Astrocyte (in vitro differentiated cells and primary cell): ENCODE measurements at places on chromosomes 3 and 15. TPM values are rescaled to one million over a fixed set of nuclear protein-coding genes. Genes with fewer than 3 reads are reported as not detected.

Gene NRROS
- not detected in 2 replicates for total RNA-seq

- no peak overlapping the region for H3K4me3 ChIP-seq
- H3K36me3 ChIP-seq: no peaks in the 10 kb centered on the region
- H3K27ac ChIP-seq: no peak overlapping the region
- DNase-seq: no peak
- H3K4me1 ChIP-seq: no peaks in the 10 kb centered on the region
Measured at GRCh38 chr3:141103503-141103902, 52.4 kb downstream of the SPSB4 start.

Gene IMPG2
- 0.26 and 0.30 TPM in 2 replicates for total RNA-seq

- peaks cover 4% of the 10 kb centered on the region for H3K36me3 ChIP-seq
- H3K4me3 ChIP-seq: no peak overlapping the region
- H3K27me3 ChIP-seq: no peaks in the 10 kb centered on the region
Measured at GRCh38 chr3:136950623-136951022, 7.2 kb upstream of the IL20RB start.

DNA sequence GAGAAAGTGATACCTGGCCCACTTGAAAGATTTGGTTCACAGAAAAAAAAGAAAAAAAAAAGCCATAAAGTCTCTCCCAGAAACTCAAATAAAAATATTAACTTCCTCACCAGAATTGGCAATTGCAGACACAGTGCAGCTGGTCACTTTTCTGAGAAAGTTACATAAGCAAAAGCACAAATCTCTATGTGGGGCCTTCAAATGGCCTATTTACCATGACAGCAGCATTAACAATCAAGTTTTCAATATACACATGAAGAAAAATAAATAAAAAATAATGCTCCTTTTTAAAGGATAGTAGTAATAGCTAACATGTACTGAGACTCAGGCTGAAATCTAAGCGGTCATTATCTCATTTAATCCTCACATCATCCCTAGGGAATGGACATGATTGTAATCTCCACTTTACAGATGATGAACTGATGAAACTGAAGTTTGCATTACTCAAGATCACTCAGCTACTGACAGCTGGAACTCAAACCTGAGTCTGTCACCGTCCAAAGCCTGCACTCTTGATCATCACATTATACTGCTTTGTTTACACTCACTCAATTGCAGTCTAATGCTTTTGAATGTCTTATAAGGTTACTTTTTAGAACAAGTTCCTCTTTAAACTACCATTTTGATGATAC is 3.3 kb downstream of the NPTN start:
- H3K4me3 ChIP-seq: no peak overlapping the region
- no peak overlapping the region for H3K27ac ChIP-seq
- no peaks in the 10 kb centered on the region for H3K36me3 ChIP-seq
- no peaks in the 10 kb centered on the region for H3K27me3 ChIP-seq
- H3K4me1 ChIP-seq: peaks cover 35% of the 10 kb centered on the region
- no peak for DNase-seq

DNA sequence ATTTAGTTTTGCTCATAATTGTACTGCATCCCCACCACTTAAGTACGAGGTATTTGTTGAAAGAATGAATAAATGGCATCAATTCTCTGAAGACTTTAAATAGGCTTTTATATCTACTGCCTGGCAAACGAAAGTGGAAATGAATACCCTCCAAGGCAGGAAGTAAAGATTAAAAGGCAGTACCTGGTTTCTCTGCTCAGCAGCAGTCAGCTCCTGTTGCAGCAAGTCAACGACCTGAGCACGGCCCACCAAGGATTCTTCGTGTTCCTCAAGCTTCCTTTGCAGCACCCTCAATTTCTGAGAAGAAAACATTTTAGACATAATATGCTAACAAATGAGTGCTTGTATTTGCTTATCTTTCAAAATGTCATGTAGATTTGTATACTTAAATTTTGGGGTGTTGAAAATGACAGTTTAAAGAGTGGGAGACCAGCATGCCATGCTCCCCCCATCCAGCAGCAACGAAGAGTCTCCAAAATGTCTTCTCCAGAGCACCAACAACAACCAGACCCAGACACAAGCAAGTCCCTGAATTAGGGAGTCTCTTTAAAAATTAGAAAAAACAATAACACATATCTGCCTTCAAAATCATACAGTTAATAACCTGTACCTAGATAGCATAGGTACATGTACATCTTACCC is 31.2 kb downstream of the GOLGB1 start:
- no peak overlapping the region for H3K27ac ChIP-seq
- no peak overlapping the region for H3K4me3 ChIP-seq
- no peak for DNase-seq

Gene ZNF385D
- 7.8 and 8.0 TPM in 2 replicates for total RNA-seq

Gene PDCD7
- 12.3 and 15.0 TPM in 2 replicates for total RNA-seq

DNA sequence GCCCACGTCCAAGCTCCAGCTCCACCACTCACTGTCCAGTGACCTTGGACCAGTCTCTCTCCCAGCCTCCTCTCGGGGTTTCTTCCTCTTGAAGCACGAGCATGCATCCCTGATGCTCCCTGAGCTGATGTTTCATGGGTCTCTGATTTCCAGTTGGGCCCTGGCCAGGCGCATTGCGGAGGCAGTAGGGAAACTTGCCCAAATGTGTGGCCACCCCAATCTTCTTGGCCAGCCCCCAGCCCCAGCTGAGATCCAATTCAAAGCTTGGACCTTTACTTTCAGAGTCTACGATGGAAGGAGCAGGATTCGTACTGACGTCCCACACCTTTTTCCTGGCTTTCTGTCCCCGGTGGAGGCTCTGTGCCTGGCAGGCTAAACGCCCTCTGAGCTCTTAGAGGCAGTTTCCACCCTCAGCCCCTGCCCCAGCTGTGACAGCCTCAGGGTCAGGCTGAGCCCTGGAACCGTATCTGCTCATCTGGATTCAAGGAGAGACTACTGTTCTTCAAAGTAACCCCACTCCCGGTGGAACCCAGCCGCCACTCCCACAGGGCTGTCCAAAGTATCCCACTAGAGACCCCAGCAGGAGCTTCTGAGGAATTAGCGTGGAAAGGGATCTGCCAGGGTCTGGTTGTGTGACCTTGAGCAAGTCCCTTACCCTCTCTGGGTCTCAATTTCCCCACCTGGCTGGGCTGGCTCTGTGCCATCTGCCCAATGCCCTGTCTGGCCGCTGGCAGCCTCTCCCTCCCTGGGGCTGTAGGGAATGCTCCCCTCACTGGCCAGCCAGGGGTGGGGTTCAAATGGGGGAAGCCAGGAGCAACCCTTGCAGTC is 37.4 kb downstream of the CPN2 start:
- H3K4me3 ChIP-seq: no peak overlapping the region
- DNase-seq: peak; percentile 53
- H3K36me3 ChIP-seq: no peaks in the 10 kb centered on the region
- peaks cover 54% of the 10 kb centered on the region for H3K27me3 ChIP-seq

DNA sequence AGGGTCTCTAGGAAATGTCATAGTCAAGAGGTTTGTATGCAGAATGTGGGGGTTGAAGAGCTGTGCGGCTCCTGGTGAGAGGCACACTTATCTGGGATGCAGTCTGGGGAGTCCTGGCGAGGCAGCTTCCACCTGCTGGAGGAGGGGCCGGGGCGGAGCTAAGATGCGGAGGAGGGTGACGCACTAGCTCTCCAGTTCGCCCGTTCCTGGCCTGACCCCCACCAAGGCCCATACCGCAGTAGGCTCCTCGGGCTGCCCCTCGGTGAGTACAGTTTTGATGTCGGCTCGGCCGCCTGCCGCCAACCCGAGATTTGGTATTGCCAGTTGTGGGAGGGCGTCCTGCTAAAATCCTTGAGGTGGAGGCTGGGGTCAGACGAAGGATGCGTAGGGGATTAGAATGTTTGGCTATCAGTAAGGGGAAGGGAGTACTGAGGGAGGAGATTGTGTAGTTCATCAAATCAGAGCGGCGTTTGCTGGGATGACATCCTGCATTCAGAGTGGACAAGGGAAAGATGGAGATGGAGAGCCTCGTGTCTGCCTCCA is at the start of gene SCG5:
Gene SCG5, plus strand, starts transcription at position 194 of the 543 bp plus-strand sequence. CDS start 1,883 bp downstream, outside the sequence.
- peak within 1 kb of the TSS; percentile 14 for H3K27ac ChIP-seq
- peaks cover 4% of the 10 kb centered on the region for H3K4me1 ChIP-seq
- H3K4me3 ChIP-seq: peak within 1 kb of the TSS; percentile 24
- DNase-seq: peak; percentile 47
- H3K36me3 ChIP-seq: peaks cover 4% of the 10 kb centered on the region
- no peaks in the 10 kb centered on the region for H3K27me3 ChIP-seq

- no peaks in the 10 kb centered on the region for H3K27me3 ChIP-seq
- no peak overlapping the region for H3K4me3 ChIP-seq
- peaks cover 26% of the 10 kb centered on the region for H3K4me1 ChIP-seq
- peak; percentile 96 for DNase-seq
- H3K27ac ChIP-seq: peak overlapping the region; percentile 62
- H3K36me3 ChIP-seq: peaks cover 12% of the 10 kb centered on the region
Measured at GRCh38 chr15:67196672-67197363, 57.6 kb downstream of the AAGAB start.

DNA sequence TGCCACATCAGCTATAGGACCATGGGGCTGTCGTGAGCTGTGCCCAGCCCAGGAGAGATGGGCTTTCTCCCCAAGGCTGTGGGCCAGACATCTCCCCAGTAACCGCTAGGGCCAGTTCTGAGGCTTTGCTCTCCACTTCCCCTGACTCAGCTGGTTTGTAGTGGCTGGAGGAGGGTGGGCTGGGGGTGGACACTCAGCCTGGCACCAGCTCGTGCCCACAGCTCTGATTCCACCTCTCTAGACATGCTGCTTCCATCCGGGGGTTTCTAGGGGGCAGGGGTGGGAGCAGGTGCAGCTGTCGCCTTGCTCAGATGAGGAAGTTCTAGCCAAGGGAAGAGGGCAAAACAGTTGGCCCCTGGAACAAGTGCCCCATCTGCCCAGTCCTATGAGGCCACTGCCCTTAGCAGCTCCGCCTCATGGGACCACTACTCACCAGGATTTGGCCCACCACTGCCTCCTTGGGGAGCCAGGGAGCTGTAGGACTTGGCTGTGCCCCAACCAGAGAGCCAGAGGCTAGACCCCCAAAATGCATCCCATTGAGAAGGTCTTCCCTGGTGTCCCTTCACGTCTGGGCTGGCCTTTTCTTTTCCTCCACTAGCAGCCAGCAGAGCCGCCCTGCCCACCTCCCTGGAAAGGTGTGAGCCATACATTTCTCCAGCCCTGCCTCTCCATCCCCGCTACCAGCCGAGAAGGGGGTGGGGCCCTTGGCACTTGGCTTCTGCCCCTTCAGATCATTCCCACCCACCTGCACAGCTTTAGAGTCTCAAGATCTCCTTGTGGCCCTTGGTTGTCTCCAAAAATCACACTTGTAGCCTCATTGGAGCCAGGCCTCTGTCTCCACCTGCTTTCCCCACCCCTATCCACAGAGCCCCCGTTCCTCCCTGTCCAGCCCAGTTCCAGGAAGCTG is 9.9 kb downstream of the GLYCTK start:
- no peaks in the 10 kb centered on the region for H3K36me3 ChIP-seq
- DNase-seq: no peak
- H3K27me3 ChIP-seq: no peaks in the 10 kb centered on the region

GRCh38 chr15:33565094-33565493 is 254.3 kb downstream of the RYR3 start:
- DNase-seq: peak; percentile 52
- H3K27me3 ChIP-seq: no peaks in the 10 kb centered on the region
- no peaks in the 10 kb centered on the region for H3K4me1 ChIP-seq
- H3K36me3 ChIP-seq: no peaks in the 10 kb centered on the region

DNA sequence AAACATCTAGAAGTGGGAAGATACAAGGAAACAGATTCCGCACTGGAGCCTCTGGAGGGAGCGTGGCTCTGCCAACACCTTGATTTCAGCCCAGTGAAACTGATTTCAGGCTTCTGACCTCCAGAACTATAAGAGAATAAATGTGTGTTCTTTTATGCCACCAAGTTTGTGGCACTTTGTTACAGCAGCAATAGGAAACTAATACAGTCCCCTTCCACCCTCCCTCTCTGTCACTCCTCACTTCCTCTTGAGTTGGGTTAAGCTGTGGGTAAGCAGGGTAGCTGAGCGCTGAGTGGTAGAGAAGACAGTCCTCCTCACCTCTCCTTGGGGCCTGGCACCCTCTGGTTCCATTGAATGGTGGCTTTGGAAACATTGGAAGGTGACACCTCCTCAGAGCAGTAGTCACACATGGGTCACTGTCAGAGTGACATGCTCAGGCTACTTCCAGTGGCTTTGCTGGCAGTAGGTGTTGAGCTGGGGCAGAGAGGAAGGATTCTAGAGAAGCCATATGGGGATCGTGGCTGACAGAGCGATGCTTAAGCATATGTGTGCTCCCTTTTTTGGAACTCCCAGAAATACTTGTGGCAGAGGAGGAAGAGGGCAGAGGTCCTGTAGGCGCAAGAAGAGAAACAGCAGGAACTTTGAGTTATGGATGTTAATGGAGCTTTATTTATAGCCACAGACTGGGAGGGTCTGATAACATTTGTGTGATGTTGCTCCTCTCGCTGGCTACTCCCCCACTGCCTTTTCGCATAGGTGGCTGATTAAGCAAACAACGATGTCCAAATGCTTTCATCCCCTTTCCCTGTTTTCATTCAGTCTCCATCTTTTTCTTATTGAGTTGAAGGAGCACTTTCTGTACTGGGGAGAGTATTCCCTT is 14.8 kb upstream of the HCN4 start:
- H3K4me1 ChIP-seq: no peaks in the 10 kb centered on the region
- H3K27ac ChIP-seq: no peak overlapping the region
- no peak overlapping the region for H3K4me3 ChIP-seq
- H3K27me3 ChIP-seq: peaks cover 11% of the 10 kb centered on the region
